ENCODE measurements at places on chromosomes 3 and 15.

DNA sequence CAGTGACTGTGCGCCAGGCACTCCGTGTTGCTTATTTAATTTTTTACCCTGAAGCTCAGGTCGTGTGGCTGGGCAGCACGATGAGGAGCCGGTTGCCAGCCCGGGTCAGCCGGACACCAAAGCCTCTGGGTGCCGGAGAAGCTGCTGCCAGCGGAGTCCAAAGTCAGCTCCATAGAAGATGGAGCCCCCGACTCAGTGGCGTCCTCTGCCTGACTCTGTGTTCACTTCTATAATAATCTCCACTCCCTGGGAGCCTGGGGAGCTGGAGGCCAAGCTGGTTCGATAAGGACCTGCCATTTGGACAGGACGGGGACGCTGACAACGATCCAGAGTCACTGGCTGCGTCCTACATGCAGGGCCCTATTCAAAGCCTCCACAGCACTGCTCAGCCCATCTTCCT is 78.6 kb downstream of the VGLL4 start:
- DNase-seq = no peak

DNA sequence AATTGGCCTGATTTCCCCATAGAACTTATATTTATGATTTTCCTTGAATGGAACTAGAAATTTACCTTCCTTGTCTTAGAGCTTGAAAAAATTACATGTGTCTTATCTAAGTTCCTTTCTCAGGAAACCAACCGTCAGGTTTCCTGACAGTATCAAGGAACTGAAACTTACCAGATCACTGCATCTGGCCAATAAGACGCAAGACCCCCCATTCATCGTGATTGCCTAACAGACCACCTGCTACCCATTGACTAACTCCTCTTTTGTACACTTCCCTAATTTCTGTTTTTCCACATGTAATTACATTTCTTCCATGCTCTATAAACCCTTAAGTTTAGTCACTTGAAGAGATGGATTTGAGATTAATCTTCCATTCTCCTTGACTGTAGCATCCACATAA is 517.2 kb upstream of the CBLB start:
- DNase-seq = no peak

DNA sequence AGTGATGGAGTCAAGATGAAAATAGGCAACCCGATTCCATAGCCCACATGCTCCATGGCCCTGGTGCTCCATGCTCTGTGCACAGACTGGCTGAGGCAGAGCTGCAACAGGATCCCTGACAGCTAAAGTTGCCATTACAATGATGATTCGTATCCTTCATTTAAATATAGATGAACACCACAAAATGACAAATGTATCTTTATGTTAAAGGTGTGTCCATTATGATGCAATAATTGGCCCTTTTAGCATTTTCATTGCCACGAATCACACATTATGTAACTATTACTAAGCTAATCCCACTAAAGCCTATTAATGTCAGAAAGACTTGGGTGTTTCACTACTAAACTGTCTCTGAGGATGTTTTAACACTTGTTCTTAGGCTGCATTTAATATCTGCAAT is 270.2 kb upstream of the THBS1 start:
- no peak for DNase-seq

DNA sequence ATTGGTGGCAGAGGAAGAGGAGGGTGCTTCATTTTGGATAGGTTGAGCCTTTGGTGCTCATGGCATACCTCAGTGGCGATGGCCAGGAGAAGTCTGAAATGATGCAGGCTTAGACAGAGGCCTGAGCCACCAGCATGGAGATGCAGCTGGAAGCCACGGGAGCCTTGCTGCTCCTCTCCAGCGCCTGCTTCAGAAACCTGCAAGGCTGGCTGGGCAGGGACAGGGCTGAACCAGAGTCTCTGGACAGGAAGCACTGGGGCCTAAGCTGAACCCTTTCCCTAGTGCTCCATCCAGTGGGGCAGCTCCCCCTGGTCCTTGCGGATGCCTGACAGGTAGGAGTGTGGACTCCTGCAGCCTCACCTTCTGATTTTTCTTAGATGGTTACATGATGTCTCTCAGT is 36.7 kb upstream of the ADCY5 start:
- no peak for DNase-seq

- DNase-seq = no peak
These were observed 116.7 kb upstream of the CGNL1 start for GRCh38 chr15:57259568-57260040.

- no peak for DNase-seq
These were observed 12.0 kb upstream of the TASOR start for GRCh38 chr3:56694867-56695683.

DNA sequence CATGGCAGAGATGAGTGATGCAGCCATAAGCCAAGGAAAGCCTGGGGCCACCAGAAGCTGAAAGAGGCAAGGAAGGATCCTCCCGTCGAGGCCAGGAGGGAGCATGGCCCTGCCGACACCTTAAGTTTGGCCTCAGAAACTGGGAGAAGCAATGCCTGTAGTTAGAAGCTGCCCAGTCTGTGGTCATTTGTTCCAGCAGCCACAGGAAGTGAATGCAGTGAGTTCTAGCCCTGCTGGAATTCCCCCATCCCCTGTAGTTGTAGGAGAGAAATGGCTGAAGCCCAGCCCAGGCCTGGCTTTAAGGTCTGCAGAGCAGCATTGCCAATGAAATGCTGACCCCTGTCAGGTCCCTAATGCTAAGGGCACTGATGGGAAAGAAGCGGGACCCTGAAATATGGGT is 12.2 kb upstream of the CHSY1 start:
- DNase-seq = no peak

GRCh38 chr15:99257107-99257750 is 5.9 kb downstream of the LRRC28 start:
- no peak for DNase-seq

GRCh38 chr15:25864966-25865365 is 1.8 kb upstream of the ATP10A start:
- DNase-seq = no peak

DNA sequence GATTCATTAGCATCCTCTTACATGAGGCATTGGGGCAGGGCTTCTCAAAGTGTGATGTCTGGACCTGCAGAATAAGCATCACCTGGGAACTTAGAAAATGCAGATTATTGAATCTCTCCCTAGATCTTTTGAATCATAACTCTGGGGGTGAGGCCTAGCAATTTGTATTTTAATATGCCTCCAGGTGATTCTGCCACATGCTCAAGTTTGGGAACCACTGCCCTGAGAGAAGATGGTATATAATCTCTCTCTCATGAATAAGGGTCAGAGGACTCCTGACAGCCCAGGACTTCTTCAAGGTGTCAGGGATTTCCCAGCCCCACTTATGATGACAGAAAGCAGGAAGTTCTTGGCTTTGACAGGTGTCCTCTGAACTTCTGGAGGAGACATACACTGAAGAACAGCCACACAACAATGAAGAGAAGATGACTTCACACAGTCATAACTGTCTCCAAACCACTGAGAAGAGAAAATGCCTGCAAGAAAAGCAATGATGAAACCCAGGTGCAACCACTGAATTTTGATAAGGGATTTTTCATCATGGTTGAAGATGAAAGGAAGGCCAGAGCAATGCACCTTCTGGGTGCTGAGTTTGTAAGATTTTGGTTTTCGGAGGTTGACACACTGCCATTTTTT is 211.9 kb upstream of the MRPL3 start:
- no peak for DNase-seq

GRCh38 chr3:12439161-12439940 is 44.9 kb upstream of the TSEN2 start:
- no peak for DNase-seq

- DNase-seq = no peak
These were observed 72.0 kb downstream of the TFG start for GRCh38 chr3:100781301-100781700.

DNA sequence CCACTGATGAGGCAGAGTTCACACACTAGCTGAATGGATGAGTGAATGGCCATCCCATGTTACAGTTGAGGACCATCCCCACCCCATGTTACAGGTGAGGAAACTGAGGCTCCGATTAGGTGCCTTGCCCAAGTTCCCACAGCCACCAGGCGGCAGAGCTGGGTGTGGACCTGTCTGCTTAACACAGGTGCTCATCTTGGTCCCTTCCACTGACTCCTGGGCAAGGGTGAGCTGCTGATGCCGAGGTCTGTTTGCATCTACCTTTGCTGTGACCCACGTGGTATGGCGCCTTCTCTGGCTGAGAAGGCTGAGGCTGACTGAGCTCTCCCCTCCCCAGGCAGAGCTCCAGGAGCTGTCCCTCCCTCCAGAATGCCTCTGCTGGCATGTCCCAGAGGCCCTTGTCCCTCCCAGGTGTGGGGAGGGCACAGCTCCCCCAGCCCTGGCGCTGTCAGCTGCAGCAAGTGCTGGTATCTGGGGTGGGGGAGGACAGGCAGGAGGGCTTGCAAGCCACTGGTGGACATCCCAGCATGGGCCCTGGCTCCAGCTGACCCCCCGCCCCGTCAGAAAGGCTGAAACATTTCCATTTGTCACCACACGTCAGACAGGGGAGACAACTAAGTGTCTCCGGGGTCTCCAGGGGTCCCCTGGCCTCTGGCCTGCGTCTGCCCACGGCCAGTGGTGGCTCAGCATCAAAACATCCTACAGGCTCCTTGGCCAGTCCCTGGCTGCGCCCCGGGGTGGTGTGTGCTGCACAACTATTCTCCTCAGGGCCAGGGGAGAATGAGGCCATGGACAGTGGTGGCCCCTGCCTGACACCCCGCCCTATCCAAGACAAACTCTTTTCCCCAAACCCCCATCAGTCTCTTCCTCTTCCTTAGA is 105.4 kb downstream of the ADCY5 start:
- DNase-seq = no peak

DNA sequence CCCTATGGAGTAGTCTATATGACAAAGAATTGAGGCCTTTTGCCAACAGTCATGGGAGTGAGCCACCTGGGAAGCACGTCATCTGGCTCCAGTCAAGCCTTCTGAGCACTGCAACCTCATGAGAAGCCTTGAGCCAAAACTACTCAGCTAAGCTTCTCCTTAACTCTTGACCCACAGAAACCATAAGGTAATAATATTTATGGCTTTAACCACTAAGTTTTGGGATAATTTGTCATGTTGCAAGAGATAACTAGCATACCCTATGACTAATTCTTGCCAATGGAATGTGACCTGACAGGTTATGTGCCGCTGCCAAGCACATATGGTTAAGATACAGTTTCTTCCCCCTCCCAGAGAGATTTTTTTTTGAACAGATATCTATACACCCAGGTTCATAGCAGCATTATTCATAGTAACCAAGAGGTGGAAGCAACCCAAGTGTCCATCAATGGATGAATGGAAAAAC is 11.8 kb upstream of the SLC6A11 start:
- DNase-seq = no peak

DNA sequence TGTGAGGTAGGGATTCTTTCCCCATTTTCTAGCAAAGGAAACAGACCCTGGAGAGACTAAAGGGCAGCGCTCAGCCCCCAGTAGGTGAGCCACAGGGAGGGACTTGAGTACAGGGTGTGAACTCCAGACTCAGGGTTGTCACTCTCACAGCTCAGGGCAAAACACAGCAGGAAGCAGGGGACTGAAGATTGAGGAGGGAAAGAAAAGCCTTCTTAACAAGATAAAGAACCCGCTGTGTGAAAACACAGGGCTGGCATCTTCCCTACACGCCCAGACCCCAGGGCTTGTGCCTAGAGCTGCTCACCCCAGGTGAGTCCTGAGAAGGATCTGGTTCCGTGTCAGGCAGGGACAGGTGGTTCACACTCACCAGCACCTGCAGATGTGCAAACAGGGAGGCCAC is 59.6 kb downstream of the ABTB1 start:
- no peak for DNase-seq

GRCh38 chr3:45874677-45875346 is 11.5 kb upstream of the CCR9 start:
- no peak for DNase-seq

DNA sequence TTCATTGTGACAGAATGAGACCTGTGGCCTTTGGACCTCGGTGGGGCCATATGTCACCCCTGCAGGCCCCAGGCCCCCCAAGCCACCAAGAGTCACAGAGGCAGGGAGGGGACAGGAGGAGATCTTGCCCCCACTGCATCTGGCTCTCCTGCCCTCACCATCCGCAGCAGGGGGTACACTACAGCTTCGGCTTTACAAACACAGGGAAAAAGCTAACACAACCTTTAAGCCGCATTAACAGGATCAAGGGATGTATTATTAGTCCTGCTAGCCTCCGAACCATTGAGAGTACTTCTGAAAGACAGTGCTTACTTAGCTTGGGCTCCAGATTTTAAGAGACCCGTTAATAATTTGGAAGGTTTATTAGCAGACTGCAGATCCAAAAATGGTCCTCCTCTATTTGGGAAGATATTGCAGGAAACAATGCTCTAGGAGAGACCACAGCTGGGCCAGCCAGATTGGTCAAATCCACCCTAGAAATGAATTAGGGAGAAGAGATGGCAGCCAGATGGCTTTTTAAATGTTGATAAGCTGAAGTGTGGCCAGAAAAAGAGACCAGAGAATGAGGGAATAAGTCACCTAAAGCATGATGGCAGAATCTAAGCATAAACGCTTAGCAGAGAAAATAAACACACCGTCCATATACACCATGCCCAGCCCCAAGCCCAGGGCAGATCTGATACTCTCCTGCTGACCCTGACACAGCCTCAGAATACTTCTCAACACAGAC is 31.5 kb downstream of the SRGAP3 start:
- no peak for DNase-seq

DNA sequence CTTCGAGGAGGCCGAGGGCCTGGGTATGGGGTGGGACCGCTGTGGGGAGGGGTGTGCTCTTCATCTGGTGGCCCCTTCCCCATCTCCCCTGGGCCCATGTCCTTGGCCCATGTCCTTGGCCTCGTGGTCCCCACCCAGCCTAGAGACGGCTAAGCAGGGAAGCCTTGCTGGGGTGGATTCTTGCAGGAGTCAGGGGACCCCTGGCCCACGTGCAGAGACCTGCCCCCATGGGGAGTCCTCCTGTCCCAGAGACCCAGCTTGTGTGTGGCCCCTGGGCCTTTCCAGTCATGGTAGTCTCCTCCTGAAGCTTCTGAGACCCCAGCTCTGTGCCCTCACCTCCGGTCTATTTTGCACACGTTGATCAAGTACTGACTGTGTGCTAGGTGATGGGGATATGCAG is 97.4 kb downstream of the TBC1D2B start:
- no peak for DNase-seq

- no peak for DNase-seq
These were observed 117.4 kb downstream of the IL1RAP start for GRCh38 chr3:190631295-190631694.

- no peak for DNase-seq
These were observed 71.4 kb downstream of the ANXA2 start for GRCh38 chr15:60326343-60326742.

DNA sequence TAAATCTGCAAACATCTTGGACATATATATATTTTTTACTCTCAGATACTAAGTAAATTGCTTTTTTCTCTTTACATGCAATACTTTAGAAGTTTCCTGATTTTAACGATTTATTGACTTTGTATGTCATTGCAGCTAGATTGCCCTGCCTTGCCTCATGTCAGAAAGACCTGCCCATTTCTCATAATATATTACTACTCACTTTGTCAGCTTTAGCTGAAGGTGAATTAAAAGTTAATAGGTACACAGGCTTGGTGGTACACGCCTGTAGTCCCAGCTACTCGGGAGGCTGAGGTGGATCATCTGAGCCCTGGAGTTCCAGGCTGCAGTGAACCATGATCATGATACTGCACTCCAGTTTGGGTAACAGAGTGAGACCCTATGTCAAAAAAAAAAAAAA is 52.8 kb downstream of the PLS1 start:
- DNase-seq = no peak

GRCh38 chr3:193520738-193521137 is 34.0 kb downstream of the ATP13A4 start:
- DNase-seq = no peak

Measured in T-helper 2 cell treated with Interferon-gamma antibody and Interleukin-4, amounts not matched to agents 5 μg/mL and 100 μg/mL, for 36 hours (primary cell).